ENCODE measurements at places on chromosomes 2 and 18.
A peak's percentile ranks its signal among the peaks of the same experiment; 100 is the strongest.

- DNase-seq: peak; percentile 22
Measured at GRCh38 chr2:183035954-183036669, 2.1 kb downstream of the NCKAP1 start.

DNA sequence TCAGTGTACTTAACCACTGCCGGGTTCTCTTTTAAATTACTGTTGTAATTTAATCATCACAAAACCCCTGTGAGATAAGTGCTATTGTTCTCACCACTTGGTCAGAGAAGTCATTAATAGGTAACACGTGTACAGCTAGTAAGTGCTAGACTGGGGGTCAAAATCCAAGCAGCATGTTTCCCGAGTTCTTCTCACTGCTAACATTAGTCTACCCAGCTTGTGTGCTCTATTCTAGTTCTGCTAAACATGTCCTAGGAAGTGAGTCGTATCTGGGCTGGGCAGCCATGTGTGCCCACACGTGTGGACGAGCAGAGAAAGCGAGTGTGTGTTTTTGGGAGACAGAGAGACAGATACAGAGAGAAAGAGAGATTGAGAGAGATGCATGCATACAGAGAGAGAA, 94.1 kb downstream of the BIN1 start:
- no peak for DNase-seq

GRCh38 chr2:184598316-184599053, at the start of gene ZNF804A:
Gene ZNF804A, plus strand, starts transcription at chr2:184598529. Its CDS starts 431 bp downstream, at chr2:184598960.
- peak; percentile 71 for DNase-seq

DNA sequence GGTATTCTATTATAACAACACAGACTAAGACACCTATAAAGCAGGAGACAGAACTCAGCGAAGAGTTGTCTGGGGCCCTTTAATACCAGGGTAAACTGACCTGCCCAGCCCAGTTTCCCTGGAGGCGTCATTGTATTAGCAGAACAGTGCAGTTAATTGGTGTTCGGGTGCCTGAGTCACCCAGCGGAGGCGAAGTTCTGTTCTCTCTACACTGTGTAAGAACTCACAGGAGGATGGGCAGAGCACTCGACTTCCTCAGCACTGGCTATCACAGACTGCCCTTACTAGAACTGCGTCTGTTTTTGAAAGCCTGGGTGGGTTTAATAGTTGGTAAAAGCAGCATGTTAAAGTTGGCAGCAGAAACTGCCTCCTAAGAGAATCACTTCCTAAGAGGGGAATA, 106.5 kb upstream of the ATP8B1 start:
- no peak for DNase-seq

DNA sequence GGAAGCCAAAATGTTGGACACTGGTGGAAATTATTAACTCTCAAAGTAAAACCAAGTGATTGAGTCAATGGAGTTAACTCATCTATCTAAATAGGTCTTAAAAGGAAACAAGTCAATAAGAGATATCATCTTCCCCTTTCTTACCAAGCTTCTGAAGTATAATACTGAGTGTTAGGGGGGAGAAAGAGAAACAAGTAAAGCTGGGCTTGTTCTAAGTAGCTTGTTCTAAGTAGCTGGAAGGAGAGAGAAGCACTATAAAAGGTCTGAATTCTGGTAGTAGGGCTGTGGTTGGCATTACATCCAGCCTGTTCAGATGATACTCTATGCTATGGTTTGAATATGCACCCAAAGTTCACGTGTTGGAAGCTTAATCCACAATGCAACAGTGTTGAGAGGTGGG, 26.8 kb downstream of the YES1 start:
- DNase-seq: no peak

- no peak for DNase-seq
Measured at GRCh38 chr18:2485983-2486382, 85.3 kb downstream of the METTL4 start.
